Non-pigmented ciliary epithelial cell (primary cell): ENCODE measurements at places on chromosomes 13 and 19.
A peak's percentile ranks its signal among the peaks of the same experiment; 100 is the strongest.

DNA sequence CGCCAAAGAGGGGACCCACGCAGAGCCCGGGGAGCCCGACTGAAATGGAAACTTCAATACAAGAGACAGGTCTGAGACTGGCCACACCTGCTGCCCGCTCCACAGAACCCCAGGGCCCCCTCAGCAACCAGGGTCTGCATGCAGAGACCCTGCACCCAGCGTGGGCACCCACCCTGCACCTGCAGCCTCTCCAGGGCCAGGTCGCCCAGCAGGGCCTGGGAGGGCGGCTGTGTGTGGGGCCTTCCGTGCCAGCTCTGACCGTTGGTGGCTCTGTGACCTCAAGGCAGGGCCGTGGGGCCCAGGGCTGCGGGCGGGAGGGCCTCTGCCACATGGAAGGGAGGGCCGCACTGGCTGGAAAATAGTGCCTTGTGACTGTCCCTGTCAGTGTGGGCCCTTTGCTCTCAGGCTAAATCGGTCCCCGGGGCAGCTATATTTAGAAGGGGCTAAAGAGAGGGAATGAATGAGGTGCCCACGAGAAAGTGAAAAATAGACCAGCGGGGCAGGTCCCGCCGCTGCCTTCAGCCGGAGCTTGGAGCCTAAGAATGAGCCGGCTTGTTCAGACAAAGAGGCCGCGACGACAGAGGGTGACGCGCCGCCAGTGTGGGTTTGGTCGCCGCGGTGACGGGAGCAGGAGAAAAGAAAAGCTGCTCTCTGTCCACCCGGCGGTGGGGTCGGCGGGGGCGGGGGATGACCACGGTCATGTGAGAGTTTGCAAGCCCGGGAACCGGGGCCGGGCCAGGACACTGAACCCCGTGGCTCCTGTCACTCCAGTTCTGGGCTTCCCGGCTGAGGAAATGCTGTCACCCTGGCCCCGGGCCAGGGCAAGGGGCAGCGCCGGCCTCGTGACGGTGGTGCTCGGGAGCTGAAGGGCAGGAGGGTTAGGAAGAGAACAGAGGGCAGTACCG lies 70.5 kb downstream of the GADD45B start:
- DNase-seq = no peak

DNA sequence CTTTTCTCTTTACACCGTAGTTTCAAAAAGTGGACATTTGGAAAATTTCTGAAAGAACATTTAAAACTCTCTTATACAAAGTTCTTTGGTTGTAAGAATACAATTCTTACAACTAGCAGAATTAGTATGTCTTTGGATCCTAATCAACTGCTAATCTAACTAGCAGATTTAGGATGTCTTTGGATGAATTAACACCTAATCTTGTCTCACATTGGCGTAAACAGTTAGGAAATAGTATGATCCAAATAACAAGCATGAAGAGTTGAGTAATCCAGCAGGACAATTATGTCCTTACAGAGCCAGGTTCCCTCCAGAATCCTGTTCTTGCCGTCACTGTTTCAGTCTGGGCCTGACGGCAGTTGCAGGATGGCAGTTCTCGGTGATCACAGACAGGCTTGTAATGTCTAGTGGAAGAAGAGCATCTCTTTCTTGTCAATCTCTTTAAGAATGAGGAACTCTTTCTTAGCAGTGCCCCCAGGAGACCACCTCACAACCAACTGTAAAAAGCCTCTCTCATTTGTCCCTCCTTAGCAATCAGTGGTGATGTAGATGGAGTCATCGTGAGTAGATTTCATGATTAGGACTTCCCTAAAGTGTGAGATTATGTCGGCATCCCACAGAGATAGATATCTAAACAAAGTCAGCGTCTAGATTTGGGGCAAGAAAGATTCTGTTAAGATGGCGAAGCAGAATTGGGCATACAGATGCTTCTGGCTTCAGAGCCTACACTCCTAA lies 5.7 kb upstream of the TNFSF13B start:
- no peak for DNase-seq

DNA sequence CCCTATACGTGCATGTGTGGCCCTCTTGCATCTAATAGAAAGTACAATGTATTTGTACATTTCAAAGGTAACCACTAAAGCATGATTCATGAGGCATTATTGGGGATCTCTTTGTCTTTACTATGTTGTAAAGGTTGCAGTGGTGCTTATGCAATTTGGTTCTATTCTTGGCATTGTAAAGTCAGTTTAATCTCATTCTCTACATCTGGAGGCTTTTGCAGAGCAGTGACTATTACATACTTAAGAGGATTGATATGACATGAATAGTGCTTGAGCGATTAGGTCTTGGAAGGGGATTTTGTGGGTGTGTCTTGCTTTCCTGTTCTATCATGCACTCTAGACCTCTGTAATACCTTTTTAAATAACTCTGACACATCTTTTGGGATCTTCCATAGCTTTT lies 610.0 kb downstream of the EFNB2 start:
- DNase-seq = peak; percentile 85

- DNase-seq = peak; percentile 73
These were observed 30.0 kb upstream of the KBTBD7 start for GRCh38 chr13:41224113-41225110.

DNA sequence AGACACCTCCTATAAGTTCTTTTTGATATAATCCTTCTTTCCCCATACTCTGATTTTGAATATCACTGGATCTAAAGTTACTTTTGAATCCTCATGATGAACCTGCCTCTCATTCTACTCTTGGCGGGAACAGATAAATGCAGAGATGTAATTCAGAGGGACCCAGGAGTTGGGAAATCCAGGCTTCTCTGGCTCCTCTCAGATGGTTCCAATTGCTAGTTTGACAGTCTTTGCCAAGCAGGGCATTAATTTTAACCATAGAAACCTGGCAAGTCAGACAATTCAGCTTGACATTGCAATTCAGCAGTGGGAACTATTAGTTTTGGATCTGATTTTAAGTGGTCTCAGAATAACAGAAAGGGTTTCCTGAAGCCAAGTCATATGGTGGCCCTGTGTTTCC lies 67.3 kb upstream of the KLF12 start:
- DNase-seq = no peak

DNA sequence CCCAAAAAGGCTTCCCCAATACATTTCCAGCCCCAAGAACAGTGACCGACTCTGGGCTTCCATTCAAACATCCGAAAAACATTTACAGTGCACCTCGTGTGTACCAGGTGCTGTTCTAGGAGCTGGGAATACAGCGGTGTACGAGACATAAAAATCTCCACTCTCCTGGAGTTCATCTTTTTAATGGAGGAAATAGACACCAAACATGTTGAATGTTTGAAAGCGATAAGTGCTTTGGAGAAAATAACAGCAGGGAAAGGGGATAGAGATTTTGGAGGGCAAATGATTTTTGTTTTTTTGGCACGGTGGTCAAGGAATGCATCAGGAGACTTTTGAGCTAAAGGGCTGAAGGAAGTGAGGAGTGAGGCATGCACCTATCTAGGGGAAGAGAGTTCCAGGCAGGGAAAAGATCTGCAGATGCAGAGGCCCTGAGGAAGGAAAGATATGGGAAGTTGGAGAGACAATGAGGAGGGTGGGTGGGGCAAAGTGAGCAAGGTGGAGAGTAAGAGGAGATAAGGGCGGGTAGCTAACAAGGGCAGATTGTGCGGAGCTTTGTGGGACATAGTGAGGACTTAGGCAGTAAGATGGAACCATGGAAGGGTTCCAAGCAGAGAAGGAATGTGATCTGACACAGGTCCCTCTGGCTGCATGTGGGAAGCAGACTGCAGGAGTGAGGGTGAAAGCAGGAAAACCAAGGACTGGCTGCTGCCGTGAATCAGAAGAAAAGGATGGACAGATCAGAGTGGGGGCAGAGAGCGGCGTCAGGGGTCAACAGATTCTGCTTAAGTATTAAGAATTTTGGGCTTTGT lies 703 bp upstream of the FBL start:
- no peak for DNase-seq

DNA sequence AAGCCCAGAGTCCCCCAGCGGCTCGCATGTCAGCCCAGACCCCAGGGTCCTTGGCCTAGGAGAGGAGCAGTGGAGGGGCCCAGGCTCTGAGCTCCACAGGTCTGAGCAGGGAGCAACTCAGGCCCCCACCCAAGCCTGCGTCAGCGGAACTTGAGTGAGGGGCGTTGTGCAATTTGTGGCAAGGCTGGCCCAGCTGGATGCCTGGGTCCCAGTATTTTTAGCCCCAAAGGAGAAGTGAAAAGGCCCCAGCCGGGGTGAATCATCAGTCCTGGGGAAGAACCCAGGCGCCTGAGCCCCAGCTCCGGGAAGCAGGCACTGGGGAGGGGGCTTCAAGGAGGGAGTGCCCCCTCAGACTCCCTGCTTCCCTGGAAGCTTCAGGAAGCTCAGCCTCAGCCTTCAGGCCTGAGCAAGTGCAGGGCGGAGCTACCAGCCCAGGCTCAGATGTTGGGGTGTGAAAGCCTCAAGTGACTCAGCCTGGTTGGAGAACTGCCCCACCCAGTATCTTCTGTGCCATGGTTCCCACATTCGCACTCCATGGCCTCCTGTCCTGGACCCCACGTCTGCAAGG lies 7.2 kb downstream of the MED29 start:
- DNase-seq = no peak
